Breast epithelium (tissue), 4 donors: ENCODE measurements at places on chromosomes 1 and 21.

GRCh38 chr1:207831517-207832327 lies 79.2 kb downstream of the CD34 start:
- no peak for DNase-seq

GRCh38 chr1:229027158-229027557 lies 243.8 kb upstream of the RAB4A start:
- no peak for DNase-seq

DNA sequence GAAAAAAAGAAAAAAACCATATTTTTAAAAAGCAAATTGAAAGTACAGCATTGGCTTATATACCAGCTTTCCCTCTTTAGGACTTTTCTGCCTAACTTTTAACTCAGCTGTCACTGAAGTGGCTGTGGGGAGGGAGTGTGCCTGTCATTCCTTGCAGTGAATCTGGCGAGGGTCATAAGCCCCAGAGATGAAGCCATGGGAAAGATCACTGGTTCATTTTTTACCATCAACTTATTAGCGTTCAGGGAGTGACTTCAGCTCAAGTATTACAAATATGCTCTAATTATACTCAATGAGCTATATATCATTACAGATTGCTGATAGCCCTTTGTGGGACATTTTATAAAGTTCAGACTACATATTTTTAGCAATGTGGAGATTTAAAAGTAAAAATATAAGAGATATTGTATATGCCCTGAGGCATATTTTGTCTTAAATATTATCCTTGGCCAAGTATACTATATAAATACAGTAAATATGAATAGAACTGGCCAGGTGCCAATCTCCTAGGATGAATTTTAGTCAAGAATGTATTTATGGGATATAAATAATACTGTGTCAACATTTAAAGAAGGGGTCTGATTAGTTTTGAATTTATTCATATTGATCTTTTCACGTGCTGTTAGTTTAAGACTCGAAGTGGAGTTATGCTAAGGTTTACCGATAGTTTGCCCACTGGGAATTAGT lies 4.4 kb downstream of the TGFB2 start:
- DNase-seq: no peak

DNA sequence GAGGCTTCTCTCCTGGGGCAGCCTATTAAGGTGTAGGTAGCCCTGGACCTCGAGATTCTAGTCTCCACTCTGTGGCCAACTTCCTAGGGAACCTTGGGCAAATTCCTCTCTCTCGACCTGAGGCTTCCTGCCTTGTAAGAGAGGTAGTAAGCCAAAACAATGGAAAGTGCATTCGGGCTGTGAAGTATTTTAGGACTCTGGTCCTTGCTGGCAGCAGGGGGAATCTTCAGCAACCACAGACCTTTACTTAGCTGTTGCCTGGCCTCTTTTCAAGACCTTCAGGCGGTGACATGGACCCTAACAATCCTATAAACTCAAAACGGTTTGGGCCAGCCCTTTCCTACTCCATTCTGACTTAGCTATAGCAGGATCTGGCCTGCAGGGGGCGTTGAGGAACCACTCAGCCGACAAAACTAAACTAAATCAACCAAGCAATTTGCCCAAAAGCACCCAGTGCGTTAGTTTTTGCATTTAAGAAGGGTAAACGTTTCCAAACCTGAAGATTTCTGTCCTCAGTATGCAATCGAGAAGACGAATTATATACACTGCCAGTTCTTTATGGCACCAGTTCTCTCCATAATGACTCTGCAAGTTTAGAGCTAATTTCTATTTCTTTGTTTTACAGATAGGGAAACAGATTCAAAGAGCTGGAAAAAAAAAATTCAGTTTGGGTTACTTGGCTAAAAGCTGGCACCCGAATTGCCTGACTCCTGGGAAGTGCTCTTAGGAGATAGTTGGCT lies 10.9 kb upstream of the SESN2 start:
- peak; percentile 75 for DNase-seq

- no peak for DNase-seq
Measured at GRCh38 chr21:35652872-35653271, 407.5 kb downstream of the SETD4 start.

DNA sequence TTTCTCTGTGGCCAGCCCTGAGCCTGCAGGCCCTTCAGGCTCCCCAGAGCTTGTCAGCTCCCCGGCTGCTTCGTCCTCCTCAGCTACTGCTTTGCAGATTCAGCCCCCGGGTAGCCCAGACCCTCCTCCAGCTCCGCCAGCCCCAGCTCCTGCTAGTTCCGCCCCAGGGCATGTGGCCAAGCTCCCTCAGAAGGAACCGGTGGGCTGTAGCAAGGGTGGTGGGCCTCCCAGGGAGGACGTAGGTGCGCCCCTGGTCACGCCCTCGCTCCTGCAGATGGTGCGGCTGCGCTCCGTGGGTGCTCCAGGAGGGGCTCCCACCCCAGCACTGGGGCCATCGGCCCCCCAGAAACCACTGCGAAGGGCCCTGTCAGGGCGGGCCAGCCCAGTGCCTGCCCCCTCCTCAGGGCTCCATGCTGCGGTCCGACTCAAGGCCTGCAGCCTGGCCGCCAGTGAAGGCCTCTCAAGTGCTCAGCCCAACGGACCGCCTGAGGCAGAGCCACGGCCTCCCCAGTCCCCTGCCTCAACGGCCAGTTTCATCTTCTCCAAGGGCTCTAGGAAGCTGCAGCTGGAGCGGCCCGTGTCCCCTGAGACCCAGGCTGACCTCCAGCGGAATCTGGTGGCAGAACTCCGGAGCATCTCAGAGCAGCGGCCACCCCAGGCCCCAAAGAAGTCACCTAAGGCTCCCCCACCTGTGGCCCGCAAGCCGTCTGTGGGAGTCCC lies 45.4 kb downstream of the YARS1 start:
- DNase-seq: no peak

DNA sequence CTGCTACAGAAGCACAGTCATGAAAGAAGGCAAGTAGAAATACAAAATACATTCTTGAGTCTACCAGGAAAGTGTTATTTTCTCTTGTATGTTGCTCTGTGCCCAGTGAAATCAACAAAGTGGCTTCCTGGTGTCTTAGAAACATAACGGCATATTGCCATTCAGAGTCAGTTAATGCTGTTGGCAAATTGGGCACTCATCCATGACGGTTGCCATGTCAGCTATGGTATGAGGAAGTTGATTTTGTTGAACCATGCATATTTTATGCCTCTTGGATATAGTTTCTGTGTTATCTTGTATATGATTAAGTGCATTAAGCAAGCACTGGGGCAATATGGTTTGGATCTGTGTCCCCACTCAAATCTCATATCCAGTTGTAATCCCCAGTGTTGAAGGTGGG lies 153.1 kb upstream of the CXADR start:
- no peak for DNase-seq

DNA sequence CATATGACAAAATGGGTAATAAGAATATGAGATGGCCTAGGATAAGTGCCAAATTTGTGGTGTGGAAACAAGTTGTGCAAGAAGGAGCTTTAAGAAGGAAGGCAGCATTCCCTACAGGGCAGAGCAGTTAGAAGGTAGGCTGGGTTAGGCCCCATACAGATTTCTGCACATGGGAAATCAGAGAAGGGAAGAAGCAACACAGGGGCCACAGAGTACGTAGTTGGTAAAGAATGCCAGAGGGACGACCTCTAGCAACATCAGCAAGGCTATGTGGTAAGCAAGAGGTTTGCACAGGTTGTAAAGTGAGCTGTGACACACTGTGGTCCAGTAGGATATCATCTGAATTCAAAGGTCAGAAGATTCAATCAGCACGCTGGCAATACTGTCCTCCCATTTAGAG lies 765.6 kb upstream of the B3GALT2 start:
- no peak for DNase-seq

DNA sequence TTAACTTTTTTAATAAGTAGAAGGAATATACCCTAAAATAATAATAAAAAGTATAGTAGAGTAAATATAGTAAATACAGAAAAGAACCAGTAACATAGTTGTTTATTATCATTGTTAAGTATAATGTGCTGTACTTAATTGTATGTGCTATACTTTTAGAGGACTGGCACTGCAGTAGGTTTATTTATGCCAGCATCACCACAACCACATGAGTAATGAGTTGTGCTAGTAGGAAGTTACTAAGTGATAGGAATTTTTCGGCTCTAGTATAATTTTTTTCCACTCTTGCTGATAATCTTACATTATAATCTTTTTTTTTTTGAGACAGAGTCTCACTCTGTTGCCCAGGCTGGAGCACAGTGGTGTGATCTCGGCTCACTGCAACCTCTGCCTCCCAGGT lies 71.6 kb downstream of the IVNS1ABP start:
- DNase-seq: no peak

GRCh38 chr1:172845371-172845770 lies 186.5 kb downstream of the FASLG start:
- no peak for DNase-seq

GRCh38 chr1:38014724-38015424 lies 2.3 kb downstream of the UTP11 start:
- DNase-seq: no peak

DNA sequence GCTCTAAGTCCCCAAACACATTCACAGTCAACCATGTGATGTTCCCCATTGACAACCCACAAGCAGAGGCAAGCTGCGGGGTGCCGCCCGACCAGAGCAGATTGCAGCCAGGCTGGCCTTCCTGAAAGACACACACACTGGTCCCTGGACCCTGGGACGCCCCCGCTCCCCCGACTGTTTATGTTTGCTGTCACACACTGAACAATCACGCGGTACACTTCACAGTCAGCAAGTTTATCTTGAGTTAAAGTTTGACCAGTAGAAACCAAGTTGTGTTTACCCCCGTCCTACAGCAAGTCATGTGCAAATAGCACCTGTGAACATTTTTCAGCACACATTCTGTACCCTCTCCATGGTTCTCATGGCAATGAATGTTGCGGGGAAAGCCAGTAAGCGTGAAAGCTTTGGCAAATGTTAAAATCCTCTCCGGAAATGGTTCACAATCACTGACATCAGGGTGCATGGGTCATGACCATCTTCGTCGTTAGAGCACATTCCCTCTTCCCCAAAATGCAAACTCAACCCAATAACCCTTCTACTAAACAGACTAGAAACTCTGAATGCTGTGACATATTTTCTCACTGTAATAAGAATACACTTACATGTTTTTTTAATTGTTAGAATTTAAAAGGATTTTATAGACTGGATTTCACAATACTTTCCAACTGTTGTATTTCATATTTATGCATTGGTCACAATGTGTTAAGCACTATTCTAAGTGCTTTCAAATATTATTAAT lies 33.3 kb upstream of the IRF2BP2 start:
- no peak for DNase-seq

DNA sequence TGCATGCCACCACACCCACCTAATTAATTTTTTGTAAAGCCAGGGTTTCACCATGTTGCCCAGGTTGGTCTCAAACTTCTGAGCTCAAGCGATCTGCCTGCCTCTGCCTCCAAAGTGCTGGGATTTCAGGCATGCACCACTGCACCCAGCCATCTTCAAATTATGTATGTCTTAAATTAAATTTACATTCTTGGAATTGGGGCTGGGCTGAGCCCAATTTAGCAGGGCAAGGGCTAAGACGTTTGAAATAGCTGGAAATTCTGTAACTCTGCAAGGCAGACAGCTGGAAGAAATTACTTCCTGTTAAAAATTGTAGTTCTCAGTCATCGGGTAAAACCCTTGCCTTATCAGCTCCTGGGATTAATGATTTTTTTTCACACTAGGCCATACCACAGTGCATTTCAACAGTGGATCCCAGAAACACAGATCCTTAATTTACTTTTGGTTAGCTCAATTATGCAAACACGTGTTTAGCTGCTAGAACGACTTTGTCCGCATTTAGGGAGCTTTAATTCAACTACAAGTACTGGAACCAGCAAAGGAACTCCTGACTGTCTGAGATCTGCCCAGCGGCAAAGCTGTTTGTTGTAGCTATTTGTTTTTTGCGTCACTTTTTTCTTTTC lies 83.3 kb downstream of the OLFML3 start:
- DNase-seq: no peak

DNA sequence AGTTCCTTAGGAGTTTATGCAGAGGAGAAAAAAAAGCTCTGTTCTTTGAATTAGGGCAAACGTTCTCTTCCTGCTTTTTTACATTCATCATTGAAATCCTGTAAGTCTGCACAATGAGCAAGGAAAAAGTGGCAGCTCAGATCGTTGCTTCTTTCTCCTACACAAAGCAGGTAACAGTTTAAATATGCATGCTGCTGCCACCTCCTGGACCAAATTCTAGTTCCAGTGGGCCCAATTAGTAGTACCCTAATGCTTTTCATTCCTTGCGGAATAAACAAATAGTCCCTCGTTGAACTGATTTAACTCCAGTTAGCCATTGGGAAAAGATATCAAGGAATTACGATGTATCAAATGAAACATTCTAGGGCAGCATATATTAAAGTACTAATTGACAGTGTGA lies 20.1 kb downstream of the YTHDF2 start:
- DNase-seq: no peak

DNA sequence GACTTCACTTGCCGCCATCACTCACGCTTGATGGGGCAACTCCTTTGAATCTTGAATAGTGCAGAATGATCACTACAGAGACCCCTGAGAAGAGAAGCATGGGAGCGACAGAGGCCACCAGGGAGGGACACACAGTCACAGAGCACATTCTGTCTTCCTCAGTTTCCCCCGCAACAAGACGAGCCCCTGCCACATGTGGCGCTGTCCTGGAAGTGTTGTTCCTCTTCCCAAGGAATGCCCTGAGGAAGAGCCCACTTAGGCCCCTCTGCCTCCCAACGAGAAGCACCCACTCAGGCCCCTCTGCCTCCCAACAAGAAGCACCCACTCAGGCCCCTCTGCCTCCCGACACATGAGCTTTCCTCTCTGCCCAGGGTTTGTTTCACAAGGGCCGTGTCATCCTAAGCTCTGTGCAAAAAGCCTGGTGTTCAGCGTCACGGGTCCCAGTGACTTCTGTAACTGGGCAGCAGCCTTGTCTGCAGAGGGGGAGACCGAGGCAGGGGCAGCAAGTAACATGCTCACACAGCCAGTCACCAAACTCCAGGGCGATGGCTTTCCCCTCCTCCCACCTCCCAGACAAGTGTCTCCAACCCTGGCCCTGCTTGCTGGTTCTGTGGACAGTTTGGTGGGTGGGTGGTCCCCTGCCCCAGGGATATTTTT lies 19.8 kb downstream of the SLC37A1 start:
- DNase-seq: no peak

DNA sequence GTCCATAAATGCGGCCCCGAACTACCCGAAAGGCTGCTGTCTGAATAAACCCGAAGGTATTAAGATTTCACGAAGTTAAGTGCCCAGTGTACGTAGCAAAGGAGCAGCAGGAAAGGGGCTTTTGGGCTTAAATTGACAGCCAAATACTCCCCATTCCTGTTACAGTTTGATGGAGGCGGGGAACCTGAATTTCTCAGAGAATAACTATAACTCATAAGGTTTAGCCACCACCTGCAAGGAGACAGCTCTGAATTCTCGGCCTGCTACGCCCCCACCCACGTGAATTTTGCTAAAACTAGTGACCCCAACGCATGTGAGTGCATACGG lies 5.2 kb downstream of the GFI1 start:
- no peak for DNase-seq

- DNase-seq: no peak
Measured at GRCh38 chr1:43711049-43711448, 3.7 kb downstream of the ST3GAL3 start.
